ENCODE measurements at places on chromosomes 12 and 14.

GRCh38 chr12:74641694-74642093 lies 104.1 kb downstream of the ATXN7L3B start:
- DNase-seq: no peak

GRCh38 chr14:104150136-104151025 lies 12.0 kb downstream of the KIF26A start:
- no peak for DNase-seq

GRCh38 chr14:104298458-104298857 lies 160.1 kb downstream of the KIF26A start:
- no peak for DNase-seq

DNA sequence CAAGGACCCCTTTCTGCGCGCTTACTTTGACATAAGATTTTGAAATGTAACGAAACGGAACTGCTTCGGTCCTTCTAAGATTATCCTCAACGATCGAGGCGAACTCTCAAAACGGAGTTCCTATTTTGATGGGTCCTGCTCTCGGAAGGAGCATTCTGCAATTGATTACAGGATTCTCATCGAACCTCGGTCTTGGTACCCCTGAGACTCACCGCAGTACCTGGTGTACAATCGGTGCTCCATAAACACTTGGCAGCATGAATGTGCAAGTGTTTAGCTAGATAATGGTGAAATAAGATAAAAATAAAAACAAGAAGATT lies 530 bp upstream of the NEMF start:
- no peak for DNase-seq

DNA sequence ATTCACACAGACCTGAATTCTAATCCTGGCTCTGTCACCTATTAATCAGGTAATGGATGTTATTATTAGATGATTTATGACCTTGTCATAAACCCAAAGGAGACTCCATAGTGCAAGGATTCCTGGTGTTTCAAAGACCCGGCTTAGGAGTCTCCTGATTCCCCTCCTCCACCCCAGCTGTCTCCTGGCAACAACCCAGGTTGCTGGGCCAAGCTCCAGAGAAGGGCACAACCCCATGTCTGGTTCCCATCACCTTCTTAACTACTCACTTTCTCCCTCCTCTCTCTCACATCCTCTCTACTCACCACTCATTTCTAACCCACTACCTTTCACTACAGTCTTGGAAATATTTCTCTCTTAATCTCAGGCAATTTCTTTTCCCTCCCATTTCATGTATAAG lies 41.6 kb downstream of the RHOJ start:
- no peak for DNase-seq

DNA sequence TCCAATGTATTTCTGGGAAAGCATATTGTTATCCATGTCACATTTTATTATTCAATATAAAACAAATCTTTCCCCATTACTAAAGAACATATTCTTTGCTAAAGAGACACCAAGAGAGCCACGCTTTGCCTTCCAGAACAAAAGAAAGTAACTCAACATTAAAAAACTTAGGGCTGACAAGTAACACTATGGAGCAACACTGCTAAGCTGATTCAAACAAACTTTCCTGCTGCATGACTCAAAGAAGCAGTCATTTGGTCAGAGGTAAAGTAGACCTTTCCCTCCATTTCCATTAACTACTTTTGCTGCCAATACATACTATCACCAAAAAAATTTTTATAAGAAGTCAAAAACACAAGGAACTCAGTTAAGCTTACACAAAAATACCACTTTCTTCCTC lies 83.0 kb downstream of the DENND5B start:
- no peak for DNase-seq
